ENCODE measurements at places on chromosomes 4 and X.

GRCh38 chr4:76232681-76233080 lies 18.8 kb upstream of the FAM47E start:
- no peak for DNase-seq

GRCh38 chrX:119755981-119756533 lies 2.3 kb upstream of the SOWAHD start:
- no peak for DNase-seq

DNA sequence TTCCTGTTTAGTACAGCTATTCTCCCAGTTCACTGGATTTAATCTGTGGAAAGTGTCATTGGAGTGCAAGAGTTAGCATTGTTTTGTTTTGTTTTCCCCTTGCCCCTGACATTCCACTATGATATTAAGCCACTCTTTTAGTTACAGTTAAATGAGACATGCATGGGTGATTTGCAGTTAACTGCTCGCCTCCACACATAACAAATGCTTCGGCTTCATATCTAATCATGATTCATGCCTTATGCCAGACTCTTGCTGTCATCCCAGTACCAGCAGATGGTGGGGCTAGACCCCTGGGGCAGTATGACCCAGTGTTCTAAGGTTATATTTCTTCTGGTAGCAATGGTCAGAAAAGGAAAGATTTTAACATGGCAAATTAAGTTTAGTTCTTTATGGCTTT lies 80.1 kb downstream of the RAP1GDS1 start:
- peak; percentile 86 for DNase-seq

DNA sequence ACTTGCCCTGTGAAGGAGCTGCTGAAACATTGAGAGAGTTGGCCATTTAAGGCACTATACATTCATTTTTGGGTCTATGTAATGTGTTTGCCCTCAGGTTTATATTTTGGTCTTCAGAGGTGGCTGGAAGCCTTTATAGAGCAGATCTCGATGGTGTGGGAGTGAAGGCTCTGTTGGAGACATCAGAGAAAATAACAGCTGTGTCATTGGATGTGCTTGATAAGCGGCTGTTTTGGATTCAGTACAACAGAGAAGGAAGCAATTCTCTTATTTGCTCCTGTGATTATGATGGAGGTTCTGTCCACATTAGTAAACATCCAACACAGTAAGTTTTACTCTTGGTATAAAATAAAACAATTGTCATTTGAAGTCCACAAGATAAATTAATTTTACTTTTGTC lies 31.1 kb downstream of the EGF start:
- DNase-seq, result no peak

- DNase-seq, result no peak
These were observed 984.6 kb upstream of the AGA start for GRCh38 chr4:178426871-178427270.

DNA sequence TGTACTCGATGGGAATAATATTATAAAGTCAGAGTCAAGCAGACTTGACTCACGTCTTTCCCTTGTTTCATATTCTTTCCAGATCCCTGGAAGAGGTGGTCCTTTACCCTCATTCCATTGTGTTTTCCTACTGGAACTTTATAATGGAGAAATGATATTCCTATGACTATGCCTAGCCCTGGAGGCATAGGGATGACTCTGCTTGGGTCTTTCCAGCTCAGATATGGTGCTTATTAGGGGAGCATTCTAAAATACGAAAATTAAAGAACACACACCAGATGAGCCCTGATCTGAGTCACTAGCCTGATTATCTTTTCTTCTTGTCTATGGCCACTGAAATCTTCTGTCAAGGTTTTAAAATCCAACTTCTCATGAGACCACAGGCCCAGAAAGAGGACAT lies 231.4 kb downstream of the ANKRD50 start:
- no peak for DNase-seq

GRCh38 chr4:154354883-154355282 lies 136.7 kb downstream of the DCHS2 start:
- DNase-seq, result no peak

GRCh38 chr4:24482871-24483270 lies 101.5 kb downstream of the DHX15 start:
- no peak for DNase-seq

DNA sequence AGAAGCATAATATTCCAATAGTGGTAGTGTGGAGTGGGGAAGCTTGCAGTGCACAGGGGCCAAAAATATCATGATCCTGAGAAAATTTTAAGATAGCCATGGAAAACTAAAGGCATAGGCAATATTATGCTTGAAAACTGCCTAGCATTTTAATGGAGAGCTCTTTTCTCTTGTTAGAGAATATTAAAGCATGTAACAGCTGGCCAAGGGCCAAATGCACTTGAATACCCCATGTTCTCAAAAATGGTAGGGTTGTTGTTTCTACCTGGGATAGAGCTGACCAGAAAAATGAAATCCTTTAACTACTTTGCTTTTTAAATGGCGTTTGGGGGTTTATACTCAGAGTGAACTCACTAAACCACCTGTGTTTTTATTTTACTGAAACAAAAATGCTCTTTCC lies 739.6 kb upstream of the SLIT2 start:
- DNase-seq, result no peak

DNA sequence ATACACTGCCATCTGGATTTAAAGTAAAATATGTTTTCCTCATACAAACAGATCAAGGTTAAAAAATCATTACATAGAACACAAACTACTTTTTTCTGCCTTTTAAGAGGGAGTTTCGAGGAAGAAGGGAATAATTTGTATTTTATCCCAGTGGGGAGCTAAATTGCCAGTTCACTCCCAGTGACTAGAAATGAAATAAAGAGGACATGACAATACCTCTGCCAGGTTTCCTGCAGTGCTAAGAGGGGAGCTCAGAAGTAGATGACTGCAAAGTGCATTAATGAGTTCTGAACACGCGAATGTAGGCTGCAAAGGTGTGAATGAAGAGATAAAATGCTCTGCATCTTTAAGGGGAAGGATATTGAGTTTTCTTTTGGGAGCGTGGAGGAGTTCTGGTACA lies 69.7 kb downstream of the SRPX start:
- DNase-seq, result no peak

DNA sequence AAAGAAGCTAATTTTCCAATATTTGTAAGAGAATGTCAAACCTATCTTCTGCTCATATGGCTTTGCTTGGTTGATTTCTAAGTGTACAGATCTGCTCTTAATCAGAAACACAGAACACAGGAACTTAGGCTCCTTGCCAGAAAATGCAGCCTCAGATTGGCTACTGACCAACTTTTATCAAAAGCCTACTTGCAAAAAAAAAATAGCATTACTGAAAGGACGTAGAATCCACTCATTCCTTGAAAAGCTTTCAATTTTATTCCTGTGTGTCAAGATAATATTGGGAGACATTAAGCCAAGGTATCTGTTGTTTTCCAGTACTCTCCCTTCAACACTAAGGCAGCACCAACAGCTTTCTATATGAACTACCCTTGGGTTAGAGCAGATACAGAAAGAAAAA lies 127.6 kb upstream of the INTU start:
- DNase-seq, result no peak

- DNase-seq, result no peak
These were observed 15.2 kb downstream of the ASB11 start for GRCh38 chrX:15299941-15300851.

- DNase-seq, result no peak
These were observed at the start of gene ENPEP for GRCh38 chr4:110475881-110476818. ENPEP (plus strand) TSS chr4:110476155; CDS start chr4:110476415, 260 bp downstream.

DNA sequence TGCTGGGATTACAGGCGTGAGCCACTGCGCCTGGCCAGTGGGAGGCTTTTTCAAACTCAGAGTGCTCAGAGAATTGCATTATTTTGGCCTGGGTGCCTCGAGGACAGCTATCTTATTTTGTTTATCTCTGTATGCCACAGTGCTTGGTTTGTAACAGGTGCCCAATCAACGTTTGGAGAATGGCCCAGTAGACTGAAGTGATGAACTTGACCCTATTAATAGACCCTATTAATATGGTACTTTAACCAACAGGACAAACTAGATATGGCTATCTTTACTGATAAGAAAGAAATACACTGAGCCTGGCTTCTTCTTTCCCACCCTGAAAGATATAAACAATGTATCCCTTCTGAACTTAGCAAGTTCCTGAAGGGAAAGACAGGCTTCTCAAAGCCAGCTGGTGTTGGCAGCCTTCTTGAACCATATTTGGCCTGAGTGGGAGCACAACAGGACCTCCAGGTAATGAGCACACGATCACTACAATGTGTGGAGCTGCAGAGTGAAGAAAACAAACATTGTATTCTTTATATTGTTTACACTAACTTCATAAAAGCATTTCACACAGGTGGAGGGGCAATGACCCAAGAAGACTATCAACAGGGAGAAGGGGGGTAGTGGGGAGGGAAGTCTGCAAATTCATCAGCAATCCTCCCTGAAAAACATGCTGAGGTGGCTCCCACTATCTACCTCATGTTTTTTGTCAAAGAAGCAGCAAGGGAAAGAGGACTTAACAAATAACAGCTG lies 41.7 kb downstream of the PRPS1 start:
- DNase-seq, result no peak

- DNase-seq, result peak; percentile 27
These were observed 67.2 kb downstream of the ANK2 start for GRCh38 chr4:113116414-113117357.

DNA sequence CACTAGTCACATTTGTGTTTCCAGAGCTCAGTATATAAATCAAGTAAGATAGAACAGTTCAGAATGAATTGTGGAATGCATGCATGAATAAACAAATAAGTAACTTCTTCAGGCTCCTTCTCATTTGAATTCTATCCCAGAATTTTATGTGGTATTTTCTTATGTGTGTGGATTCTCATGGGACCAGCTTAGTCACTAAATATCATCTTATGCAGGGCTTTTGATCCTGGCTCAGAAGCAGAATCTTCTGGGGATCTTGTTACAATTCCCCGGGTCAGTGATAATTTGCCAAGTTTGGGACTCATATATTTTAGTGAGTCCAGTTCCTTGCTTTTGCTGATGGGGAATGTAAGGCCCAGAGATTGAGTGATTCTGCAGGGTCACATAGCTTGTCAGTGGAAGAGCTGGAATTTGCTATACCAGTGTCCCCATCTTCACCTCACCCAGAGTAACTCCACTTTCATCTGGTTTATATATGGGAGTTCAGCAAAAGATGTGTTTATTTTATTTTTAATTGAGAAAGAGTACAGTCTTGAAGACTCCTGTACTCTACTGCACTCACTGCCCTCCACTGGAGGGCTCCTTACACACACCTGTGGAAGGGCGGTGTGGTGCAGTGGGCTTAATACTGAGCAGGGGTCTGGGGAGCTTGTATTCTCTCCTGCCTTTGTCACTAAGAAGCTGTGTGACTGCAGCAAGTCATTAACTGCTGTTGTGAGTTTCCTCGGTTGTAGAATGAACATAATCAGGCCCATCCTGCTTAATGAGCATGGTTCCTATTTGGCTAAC lies 198.2 kb upstream of the CXorf66 start:
- no peak for DNase-seq

DNA sequence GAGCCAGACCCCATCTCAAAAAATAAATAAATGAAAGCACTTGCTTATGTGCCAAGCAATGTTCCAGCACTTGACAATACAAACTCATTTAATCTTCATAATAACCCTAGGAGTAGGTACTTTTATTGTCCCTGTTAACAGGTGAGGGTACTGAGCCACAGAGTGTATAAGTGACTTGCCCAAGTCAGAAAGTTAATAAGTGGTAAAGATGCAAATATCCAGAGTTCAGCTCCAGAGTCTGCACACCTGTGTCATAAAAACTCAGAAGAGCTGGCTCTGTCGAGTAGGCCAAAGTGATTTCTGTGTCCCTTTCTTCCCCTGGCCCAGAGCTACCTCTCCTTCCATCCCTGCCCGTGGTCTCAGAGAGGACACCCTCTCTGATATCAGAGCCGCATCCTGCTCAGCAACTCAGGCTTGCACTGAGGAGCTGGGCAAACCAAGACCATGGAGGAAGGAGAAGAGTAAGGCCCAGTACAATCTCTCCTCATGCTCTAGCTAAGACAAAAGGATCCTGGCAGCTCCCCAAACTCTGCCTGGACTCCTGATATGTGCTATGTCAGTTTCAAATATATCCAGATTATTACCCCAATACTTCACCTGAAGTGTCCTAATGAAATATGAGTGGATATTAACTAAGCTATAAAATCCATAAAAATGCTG lies 136.3 kb downstream of the HS6ST2 start:
- DNase-seq, result no peak

GRCh38 chrX:6748595-6748994 lies 213.7 kb upstream of the VCX3A start:
- no peak for DNase-seq

- no peak for DNase-seq
These were observed 78.1 kb upstream of the PAGE3 start for GRCh38 chrX:55342533-55343501.

GRCh38 chr4:117455088-117455487 lies 369.7 kb upstream of the TRAM1L1 start:
- no peak for DNase-seq

DNA sequence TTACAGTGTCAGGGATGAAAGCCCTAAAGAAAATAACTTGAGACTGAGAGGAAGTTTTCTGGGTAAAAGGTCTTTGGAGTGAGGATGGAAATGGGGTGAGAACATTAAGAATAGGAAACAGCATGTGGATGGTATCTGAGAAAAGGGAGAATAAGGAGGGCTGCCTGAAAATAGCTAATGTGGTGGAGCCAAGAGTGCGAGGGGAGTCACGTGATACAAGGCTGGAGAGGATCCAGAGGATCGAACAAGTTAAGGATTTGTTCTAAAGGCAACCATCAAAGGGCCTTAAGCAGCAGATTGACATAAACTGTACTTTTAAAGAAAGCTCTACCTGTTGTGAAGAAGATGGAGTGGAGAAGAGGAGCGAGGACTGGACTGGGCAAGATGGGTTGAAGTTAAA lies 347.4 kb upstream of the AGA start:
- DNase-seq, result no peak

DNA sequence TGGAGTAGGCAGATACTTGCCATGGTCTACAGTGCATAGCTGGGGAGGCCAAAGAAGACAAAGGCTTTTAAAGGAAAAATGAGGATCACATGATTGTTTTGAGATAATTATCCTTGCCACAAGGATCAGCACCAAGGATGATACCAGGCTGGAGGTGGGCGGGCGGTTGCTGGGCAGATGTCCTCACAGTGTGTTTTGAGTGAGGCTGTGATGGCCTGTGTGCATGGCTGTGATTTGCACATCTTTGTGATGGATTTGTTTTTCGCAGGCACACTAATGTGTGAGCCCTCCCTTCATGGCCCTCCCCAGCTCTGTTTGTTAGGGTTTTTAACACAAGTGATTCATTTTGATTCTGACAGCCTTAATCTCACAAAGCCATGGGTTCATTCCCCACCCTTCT lies 46.8 kb downstream of the RGS12 start:
- no peak for DNase-seq

GRCh38 chr4:146453181-146453807 lies 68.4 kb downstream of the SLC10A7 start:
- DNase-seq, result no peak

GRCh38 chr4:16818005-16818404 lies 80.4 kb downstream of the LDB2 start:
- DNase-seq, result no peak

GRCh38 chr4:181509073-181509472 lies 734.1 kb upstream of the TENM3 start:
- no peak for DNase-seq

DNA sequence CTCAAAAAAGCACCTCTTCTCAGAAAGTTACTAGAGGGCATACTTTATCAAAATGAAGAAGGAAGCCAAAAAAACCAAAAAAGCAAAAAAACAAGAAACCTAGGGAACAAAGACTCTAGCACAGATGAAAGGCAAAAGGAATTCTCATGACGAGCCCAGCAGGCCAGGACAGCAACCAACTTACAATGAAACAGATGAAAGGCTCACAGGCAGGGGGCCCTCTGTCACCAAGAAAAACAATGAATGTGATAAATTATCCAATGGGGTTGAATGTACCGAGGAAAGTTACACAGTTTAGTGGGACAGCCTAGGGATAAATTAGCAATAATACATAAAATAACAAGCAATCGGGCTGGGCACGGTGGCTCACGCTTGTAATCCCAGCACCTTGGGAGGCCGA lies 79.0 kb downstream of the GPR82 start:
- DNase-seq, result no peak

Measured in cerebellar nuclear complex (tissue), 1 donor.